ENCODE measurements at places on chromosomes 5 and 9.

DNA sequence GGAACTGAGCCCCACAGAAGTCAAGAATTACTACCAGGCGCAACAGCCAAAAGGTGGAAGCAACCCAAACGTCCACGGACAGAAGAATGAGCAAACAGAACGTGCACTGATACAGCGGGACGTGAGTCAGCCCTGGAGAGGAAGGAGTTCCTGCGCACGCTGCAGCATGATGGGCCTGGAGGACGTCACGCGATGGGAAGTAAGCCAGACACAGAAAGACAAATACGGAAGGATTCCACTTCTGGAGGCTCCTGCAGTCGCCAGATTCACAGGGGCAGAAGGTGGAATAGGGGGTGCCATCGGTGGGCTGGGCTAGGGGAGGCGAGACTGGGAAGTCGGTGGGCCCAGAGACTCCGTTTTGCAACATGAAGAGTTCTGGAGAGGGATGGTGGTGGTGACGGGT is 80.3 kb upstream of the PHYKPL start:
- DNase-seq = peak; percentile 46

GRCh38 chr9:129835860-129836223 is 584 bp downstream of the USP20 start:
- no peak for DNase-seq

- no peak for DNase-seq
Observed at GRCh38 chr9:95611354-95611753, 94.6 kb upstream of the PTCH1 start.

DNA sequence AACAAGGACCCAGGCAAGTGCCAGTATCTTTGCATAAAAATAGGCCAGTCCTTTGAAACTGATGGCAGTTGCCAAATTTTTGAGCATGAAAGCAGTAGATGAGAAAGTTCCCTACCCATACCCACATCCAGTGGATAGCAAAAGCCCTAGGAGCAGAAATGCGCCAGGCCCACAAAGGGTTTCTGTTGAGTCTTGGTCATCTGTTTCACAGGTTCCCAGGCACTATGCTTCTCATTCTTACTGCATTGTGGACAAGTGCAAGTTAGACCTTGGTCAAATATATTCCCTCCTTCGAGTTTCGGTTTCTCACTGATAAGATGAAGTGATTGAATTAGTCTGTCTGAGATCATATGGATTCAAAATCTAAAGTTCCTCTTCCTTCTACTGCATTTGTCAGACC is 152.3 kb downstream of the NR3C1 start:
- DNase-seq = no peak

Measured in epithelial cell of prostate (primary cell).